ENCODE measurements at places on chromosomes 1 and 21.
A peak's percentile ranks its signal among the peaks of the same experiment; 100 is the strongest.

GRCh38 chr1:165344198-165344597, 12.3 kb downstream of the LMX1A start:
- no peak for DNase-seq

GRCh38 chr1:202812176-202813026, 1.6 kb downstream of the PCAT6 start:
- no peak for DNase-seq

GRCh38 chr1:233025157-233025556, 74.7 kb downstream of the NTPCR start:
- DNase-seq = peak; percentile 4

GRCh38 chr21:41808846-41809245, 42.0 kb upstream of the RIPK4 start:
- no peak for DNase-seq

DNA sequence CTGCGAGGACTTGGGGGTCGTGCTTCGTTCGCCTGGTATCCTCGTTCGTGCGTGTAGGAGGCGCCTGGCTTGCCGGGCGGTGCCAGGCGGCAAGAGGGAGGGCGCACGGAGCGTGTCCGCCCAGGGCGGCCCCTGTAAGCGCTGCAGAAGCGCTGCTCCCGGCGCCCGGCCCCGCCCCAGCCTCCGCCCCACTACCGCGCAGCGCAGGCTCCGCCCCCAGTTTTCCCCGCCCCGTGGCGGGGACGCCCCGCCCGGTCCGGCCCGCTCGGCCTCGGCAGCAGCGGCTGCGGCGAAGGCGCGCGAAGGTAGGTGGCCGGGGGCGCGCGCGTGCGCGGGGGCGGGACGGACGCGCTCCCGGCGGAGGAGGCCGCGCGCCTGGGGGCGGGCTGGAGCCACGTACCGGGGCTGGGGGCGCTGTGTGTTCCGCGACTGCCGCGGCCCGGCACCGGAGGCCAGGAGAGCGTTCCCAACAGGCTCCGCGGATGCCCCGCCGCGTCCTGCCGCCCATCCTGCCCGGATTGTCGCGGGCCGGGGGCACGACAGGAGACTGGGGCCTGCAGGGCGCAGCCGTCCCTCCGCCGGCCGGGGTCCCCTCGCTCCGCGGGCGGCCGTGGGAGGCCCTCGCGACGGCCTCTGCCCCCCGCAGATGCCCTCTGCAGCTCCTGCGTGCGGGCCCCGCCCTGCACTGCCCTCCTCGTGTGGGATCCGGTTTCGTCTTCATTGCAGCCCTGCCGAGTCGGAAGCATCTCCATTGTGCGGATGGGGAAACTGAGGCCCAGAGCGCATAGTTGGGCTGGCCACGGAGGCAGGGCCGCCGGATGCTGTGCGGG, 7.7 kb upstream of the CROCC start:
- peak; percentile 97 for DNase-seq

DNA sequence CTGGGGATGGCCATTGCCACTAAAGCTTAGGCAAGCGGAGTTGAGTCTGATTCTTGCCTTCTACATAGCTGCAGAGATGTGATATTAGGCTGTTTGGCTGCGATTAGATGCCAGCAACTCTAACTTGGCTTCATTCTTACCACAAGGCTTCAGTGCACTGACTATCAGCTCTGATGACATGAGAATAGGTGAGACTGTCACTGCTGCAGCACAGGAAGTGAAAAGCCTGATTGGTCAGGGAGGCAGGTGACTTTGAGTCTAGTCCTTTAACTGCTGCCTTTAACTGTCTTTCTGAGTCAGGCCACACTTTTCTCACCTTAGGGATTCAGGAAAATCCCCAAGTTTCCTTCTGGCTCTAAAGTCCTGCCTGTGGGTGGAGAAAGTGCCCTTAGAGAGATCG, 14.1 kb upstream of the PLXNA2 start:
- no peak for DNase-seq

GRCh38 chr21:17351766-17352165, 161.1 kb upstream of the CXADR start:
- no peak for DNase-seq

DNA sequence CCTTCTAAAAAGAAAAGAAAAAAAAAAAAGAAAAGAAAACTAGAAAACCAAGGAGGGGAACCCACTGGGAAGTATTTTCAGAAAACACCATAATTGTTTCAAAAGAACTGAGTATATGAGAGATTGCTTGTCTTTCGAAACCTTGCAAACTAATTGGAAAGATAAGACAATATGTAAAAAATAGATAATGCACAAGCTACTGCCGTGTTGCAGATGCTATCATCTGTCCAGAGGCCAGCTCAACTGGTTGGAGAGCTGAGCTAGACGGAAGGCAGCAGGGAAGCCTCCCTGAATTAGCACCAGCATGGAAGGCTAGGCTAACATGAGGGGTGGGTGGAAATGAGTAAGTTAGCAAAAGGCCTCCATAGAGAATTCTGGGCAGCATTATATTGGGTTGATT, 16.2 kb upstream of the CACHD1 start:
- no peak for DNase-seq

Data from stimulated activated CD4-positive, alpha-beta T cell treated with anti-CD3 and anti-CD28 coated beads, Interleukin-2, amount 100 ng/mL, for 24 hours (primary cell).